ENCODE measurements at places on chromosomes 5 and 9. TPM values are rescaled to one million over a fixed set of nuclear protein-coding genes. Genes with fewer than 3 reads are reported as not detected.

- H3K4me1 ChIP-seq: peaks cover 5% of the 10 kb centered on the region
- H3K27ac ChIP-seq: no peak overlapping the region
- H3K36me3 ChIP-seq: no peaks in the 10 kb centered on the region
- peaks cover 12% of the 10 kb centered on the region for H3K27me3 ChIP-seq
- H3K4me3 ChIP-seq: peak overlapping the region; percentile 84
Observed at GRCh38 chr9:97039514-97039860, 545 bp upstream of the CTSV start.

DNA sequence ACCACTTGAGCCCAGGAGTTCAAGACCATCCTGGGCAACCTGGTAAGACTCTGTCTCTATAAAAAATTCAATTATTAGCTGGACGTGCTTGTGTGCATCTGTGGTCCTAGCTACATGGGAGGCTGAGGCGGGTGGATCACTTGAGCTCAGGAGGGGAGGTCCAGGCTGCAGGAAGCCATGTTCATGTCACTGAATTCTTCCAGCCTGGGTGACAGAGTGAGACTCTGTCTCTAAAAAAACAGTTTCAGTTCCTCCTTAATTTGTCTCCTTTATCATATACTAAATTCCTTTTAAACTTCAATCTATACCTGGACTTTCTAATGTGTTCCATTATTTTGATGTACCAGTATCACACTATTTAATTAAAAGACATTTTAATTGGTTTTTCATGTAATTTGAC is 422.2 kb upstream of the TLE4 start:
- peaks cover 13% of the 10 kb centered on the region for H3K4me1 ChIP-seq
- no peak overlapping the region for H3K27ac ChIP-seq
- no peak overlapping the region for H3K4me3 ChIP-seq
- no peaks in the 10 kb centered on the region for H3K27me3 ChIP-seq

STK32A gene
- 0.63 TPM for total RNA-seq

- no peak overlapping the region for H3K4me3 ChIP-seq
- no peak overlapping the region for H3K27ac ChIP-seq
- peaks cover 17% of the 10 kb centered on the region for H3K4me1 ChIP-seq
- no peak for DNase-seq
Observed at GRCh38 chr5:113292462-113292861, 142.3 kb downstream of the TSSK1B start.

GRCh38 chr5:167453246-167454030 is 838.0 kb upstream of the WWC1 start:
- H3K36me3 ChIP-seq: no peaks in the 10 kb centered on the region
- H3K27me3 ChIP-seq: peaks cover 1% of the 10 kb centered on the region
- H3K4me1 ChIP-seq: peaks cover 7% of the 10 kb centered on the region
- no peak for DNase-seq
- H3K27ac ChIP-seq: no peak overlapping the region

GLRA1 gene
- not detected for total RNA-seq

SPAG8 gene
- 0.65 TPM for total RNA-seq

GRCh38 chr5:67170767-67171166 is 25.8 kb downstream of the CD180 start:
- no peak overlapping the region for H3K27ac ChIP-seq
- no peaks in the 10 kb centered on the region for H3K4me1 ChIP-seq
- DNase-seq: no peak
- no peak overlapping the region for H3K4me3 ChIP-seq
- H3K27me3 ChIP-seq: peaks cover 2% of the 10 kb centered on the region

TAF11L5 gene
- total RNA-seq: not detected

- no peak overlapping the region for H3K27ac ChIP-seq
- no peak for DNase-seq
- peak overlapping the region; percentile 17 for H3K4me3 ChIP-seq
- no peaks in the 10 kb centered on the region for H3K36me3 ChIP-seq
- H3K4me1 ChIP-seq: 0 out of 2 replicates have a peak, but pooled peaks cover 6% of the 10 kb centered on the region
Observed at GRCh38 chr9:32345243-32345642, 39.2 kb upstream of the ACO1 start.

- H3K27me3 ChIP-seq: no peaks in the 10 kb centered on the region
- no peak for DNase-seq
- no peak overlapping the region for H3K4me3 ChIP-seq
- H3K4me1 ChIP-seq: no peaks in the 10 kb centered on the region
- no peak overlapping the region for H3K27ac ChIP-seq
Observed at GRCh38 chr5:158499892-158500418, 599.8 kb downstream of the EBF1 start.

DNA sequence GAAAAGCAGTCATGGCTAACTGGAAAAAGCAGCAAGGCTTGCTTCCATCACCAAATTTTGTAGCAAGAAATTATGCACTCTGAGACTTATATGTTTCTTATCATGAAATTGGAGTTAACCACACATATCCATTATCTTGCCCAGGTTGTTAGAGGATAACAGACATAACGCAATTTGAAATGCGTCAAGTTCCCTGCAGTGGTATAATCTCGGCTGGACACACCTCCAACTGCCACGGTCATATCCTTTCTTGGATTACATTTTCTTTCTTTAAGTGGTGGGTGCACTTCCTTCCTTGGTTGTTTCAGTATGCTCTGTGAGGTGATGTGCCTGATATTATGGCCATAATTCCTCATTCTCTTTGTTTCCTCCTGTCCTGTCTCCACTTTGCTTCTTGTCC is 695.0 kb upstream of the DMAC1 start:
- no peaks in the 10 kb centered on the region for H3K27me3 ChIP-seq
- no peaks in the 10 kb centered on the region for H3K36me3 ChIP-seq
- DNase-seq: no peak
- H3K4me1 ChIP-seq: no peaks in the 10 kb centered on the region
- H3K27ac ChIP-seq: no peak overlapping the region
- no peak overlapping the region for H3K4me3 ChIP-seq

FOXD4L3 gene
- not detected for total RNA-seq

GRCh38 chr9:135107581-135108235 is 20.2 kb downstream of the OLFM1 start:
- no peak overlapping the region for H3K4me3 ChIP-seq
- no peak overlapping the region for H3K27ac ChIP-seq
- H3K27me3 ChIP-seq: peaks cover 37% of the 10 kb centered on the region
- no peaks in the 10 kb centered on the region for H3K4me1 ChIP-seq

BRIX1 gene
- 50.0 TPM for total RNA-seq

MORN5 gene
- total RNA-seq: not detected

DNA sequence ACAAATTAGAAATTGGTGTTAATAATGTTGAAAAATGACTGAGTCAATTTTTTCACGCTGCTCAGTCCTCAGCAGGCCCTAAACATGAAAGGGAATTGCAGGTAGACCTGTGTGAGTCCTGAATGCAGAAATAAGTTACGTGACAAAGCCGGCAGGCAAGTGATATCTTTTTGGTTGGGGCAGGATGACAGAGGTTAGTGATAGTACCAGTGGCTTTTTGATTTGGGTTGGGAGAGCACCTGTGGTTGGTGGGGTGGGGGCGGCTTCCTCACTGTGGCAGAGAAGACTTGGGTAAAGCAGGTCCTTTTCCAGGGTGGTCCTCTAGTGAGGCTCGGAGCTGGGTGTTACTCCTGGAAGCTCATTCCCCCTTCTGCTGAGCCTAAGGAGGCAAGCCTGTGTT is 164.7 kb downstream of the TMEM167A start:
- H3K36me3 ChIP-seq: peaks cover 14% of the 10 kb centered on the region
- DNase-seq: no peak
- H3K4me1 ChIP-seq: no peaks in the 10 kb centered on the region

CCL21 gene
- total RNA-seq: not detected

GRCh38 chr5:53169933-53170332 is 60.4 kb upstream of the MOCS2 start:
- no peak overlapping the region for H3K27ac ChIP-seq
- peaks cover 2% of the 10 kb centered on the region for H3K27me3 ChIP-seq
- peaks cover 3% of the 10 kb centered on the region for H3K36me3 ChIP-seq
- DNase-seq: no peak
- no peak overlapping the region for H3K4me3 ChIP-seq

DNA sequence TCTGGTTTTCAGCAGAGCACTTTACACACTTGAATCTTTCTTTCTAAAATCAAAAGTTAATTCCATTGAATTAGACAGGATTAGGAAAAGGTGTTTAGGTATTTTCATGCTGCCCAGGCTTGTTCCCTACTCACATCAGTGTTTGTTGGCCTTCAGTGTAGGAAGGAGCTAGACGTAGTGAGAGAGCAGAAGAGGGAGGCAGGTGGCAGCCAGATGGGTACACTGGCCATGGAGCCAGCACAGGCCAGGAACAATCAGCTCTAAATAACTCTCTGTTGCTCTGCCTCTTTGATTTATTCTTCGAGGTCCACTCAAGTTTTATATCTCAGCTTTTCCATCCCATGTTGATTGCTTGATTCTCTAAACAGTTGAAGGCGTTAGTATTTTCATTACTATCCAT is 529.6 kb downstream of the PSAT1 start:
- H3K36me3 ChIP-seq: peaks cover 6% of the 10 kb centered on the region
- H3K4me1 ChIP-seq: peaks cover 53% of the 10 kb centered on the region
- no peak overlapping the region for H3K27ac ChIP-seq
- no peak for DNase-seq

DNA sequence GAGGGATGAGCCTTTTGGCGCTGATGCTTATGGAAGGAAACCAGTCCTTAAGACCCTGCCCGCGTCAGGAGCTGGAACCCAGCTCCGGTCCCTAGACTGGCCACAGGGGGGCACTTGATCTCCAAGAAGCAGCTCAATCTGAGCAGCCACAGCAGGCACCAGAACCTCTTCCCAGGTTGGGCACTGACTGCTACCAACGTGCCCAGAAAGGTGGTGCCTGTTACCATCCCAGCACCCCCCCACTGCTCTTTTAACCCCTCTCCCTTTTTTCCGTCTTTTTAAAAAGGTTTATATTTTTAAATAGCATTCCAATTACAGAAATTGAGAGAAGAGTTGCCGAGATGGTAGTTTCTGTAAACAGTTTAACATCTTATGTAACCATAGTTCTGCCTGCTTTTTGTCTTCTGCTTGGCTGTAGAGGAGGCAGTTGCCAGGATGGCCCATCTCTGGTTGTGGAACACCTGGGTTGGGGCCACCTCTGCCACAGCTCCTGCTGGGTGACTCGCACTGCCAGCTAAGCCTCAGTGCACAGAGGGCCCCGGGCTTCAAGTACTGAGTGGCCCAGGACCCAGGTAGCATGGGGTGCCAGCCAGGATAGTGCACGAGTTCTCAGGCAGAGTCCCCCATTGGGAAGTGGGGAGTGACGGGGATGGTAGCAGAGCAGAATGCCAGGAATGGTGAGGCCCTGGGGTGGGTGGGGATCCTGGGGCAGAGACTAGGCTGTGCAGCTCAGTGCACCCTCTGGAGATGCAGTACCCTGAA is 62.8 kb downstream of the PFDN1 start:
- peaks cover 37% of the 10 kb centered on the region for H3K4me1 ChIP-seq
- H3K27ac ChIP-seq: no peak overlapping the region
- DNase-seq: peak; percentile 48
- H3K27me3 ChIP-seq: peaks cover 2% of the 10 kb centered on the region

GRCh38 chr5:14395411-14395810 is 186.2 kb upstream of the OTULINL start:
- peaks cover 38% of the 10 kb centered on the region for H3K27me3 ChIP-seq
- DNase-seq: no peak
- peaks cover 52% of the 10 kb centered on the region for H3K4me1 ChIP-seq
- no peak overlapping the region for H3K4me3 ChIP-seq

KCNV2 gene
- not detected for total RNA-seq

- H3K36me3 ChIP-seq: no peaks in the 10 kb centered on the region
- no peak for DNase-seq
- H3K27me3 ChIP-seq: peaks cover 23% of the 10 kb centered on the region
- no peaks in the 10 kb centered on the region for H3K4me1 ChIP-seq
Observed at GRCh38 chr5:1111727-1112289, at the start of gene SLC12A7. SLC12A7 (minus strand) TSS chr5:1112063; CDS start chr5:1111991, 72 bp downstream.

CDH9 gene
- total RNA-seq: not detected

- peaks cover 15% of the 10 kb centered on the region for H3K27me3 ChIP-seq
- peaks cover 12% of the 10 kb centered on the region for H3K4me1 ChIP-seq
- peak overlapping the region; percentile 19 for H3K4me3 ChIP-seq
- H3K36me3 ChIP-seq: no peaks in the 10 kb centered on the region
Observed at GRCh38 chr5:178467568-178468195, 122.5 kb downstream of the COL23A1 start.

- H3K27me3 ChIP-seq: peaks cover 2% of the 10 kb centered on the region
- no peaks in the 10 kb centered on the region for H3K36me3 ChIP-seq
- H3K4me1 ChIP-seq: peaks cover 19% of the 10 kb centered on the region
- peak overlapping the region; percentile 49 for H3K27ac ChIP-seq
- DNase-seq: peak; percentile 55
Observed at GRCh38 chr9:118961857-118962256, 407.4 kb downstream of the BRINP1 start.

DNA sequence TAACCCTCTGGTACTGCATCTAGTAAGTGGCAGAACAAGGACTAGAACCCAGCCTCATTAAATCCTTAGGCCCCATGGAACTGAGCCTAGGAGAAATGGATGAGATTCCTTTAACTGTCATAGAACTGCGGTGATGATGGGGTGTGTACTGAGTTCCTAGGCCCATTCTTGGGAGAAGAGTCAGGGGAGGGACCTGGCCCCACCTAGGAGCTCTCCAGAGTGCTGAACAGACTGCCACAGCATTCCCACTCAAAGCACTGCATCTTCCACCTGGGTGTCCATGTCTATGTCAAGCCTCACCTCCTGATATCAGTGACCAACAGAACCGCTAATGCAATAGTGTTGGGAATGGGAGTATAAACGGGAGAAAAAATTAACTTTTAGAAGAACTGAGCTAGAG is 36.6 kb downstream of the TTLL11 start:
- DNase-seq: no peak
- no peak overlapping the region for H3K27ac ChIP-seq
- H3K4me1 ChIP-seq: peaks cover 18% of the 10 kb centered on the region
- H3K36me3 ChIP-seq: peaks cover 4% of the 10 kb centered on the region
- no peaks in the 10 kb centered on the region for H3K27me3 ChIP-seq

JAKMIP2 gene
- not detected for total RNA-seq
